Panc1 (cell line): ENCODE measurements at places on chromosomes 7 and 10.

GRCh38 chr10:91366704-91367103 is 43.4 kb upstream of the HECTD2 start:
- H3K4me3 ChIP-seq, result no peak overlapping the region
- no peaks in the 10 kb centered on the region for H3K36me3 ChIP-seq
- H3K27me3 ChIP-seq, result peaks cover 7% of the 10 kb centered on the region

GRCh38 chr7:155373359-155374273 is 75.9 kb downstream of the INSIG1 start:
- H3K27me3 ChIP-seq, result peaks cover 41% of the 10 kb centered on the region
- H3K36me3 ChIP-seq, result 0 out of 2 replicates have a peak, but pooled peaks cover 3% of the 10 kb centered on the region
- peak overlapping the region; percentile 27; the same call in 1 of the 2 replicates for H3K4me3 ChIP-seq

DNA sequence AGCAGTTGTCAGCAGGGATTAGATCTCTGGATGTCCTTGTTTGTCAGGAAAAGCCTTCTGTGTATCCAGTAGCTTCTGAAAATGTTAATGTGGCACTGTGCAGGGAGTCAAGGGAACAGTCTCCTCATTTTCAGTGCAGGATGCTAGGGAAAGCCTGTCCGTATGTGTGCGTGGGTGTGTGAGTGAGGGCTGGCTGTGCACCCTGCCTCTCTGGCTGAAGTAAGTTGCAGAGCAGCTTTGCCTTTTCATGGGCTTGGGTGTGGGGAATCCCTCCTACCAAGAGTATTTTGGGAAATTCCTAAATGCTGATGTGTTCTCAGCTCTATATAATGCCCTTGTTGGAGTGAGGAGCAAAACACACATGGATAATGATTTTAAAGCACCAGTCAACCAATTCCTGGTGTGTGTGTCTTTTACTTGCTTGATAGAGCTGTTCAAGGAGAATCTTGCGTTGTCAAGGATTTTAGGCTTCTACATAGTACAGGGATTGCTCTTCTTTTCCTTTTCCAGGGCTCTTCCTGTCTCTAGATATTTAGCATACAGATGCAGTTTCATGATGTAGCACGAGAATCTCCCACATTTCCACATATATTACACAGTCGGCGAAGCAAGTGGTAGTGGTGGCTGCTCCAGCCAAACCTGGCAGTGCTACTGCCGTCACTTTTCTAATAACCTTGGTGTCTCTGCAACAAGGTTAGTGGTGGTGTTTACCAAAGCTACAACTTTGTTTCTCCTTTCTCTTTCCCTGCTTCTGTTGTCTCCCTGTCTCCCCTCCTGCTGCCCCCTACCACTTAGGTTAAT is 92.8 kb downstream of the MCU start:
- H3K4me3 ChIP-seq, result no peak overlapping the region
- H3K27me3 ChIP-seq, result no peaks in the 10 kb centered on the region
- DNase-seq, result peak; percentile 17
- H3K4me1 ChIP-seq, result 0 out of 2 replicates have a peak, but pooled peaks cover 7% of the 10 kb centered on the region
- no peaks in the 10 kb centered on the region for H3K36me3 ChIP-seq

DNA sequence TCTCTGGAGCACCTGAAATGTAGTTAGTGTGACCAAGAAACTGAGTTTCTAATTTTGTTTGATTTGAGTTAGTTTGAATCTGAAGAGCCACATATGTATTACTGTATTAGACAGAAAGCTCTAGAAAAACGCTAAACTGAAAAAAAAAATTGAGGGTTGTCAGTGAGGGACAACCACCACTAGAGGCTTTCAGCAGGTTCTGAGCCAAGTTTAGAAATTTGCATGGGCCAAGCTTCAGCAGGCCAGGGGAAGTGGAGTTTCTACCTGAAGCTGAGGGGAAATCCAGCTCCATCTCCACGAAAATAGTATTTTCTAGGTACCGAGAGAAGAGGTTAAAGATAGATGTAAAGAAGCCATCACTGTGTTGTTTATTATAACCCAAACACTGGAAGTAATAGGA is 77.9 kb upstream of the PLXNA4 start:
- H3K4me1 ChIP-seq, result no peaks in the 10 kb centered on the region
- no peaks in the 10 kb centered on the region for H3K36me3 ChIP-seq
- no peak overlapping the region for H3K27ac ChIP-seq
- no peak overlapping the region for H3K4me3 ChIP-seq

DNA sequence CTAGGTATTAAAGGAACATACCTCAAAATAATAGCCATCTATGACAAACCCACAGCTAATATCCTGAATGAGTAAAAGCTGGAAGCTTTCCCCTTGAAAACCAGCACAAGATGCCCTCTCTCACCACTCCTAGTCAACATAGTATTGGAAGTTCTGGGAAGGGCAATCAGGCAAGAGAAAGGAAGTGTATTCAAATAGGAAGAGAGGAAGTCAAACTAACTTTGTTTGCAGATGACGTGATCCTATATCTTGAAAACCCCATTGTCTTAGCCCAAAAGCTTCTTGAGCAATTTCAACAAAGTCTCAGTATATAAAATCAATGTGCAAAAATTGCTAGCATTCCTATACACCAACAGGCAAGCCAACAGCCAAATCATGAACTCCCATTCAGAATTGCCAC is 131.3 kb downstream of the FANK1 start:
- no peak for DNase-seq
- H3K27ac ChIP-seq, result no peak overlapping the region
- no peak overlapping the region for H3K4me3 ChIP-seq
- H3K27me3 ChIP-seq, result no peaks in the 10 kb centered on the region
- H3K36me3 ChIP-seq, result no peaks in the 10 kb centered on the region

GRCh38 chr10:46028584-46029460 is 1.6 kb downstream of the NCOA4 start:
- H3K27me3 ChIP-seq, result no peaks in the 10 kb centered on the region
- peak overlapping the region; percentile 86 for H3K27ac ChIP-seq
- DNase-seq, result peak; percentile 51
- peak overlapping the region; percentile 72 for H3K4me3 ChIP-seq
